ENCODE measurements at places on chromosomes 11 and 22.

- DNase-seq = no peak
Observed at GRCh38 chr11:102879801-102880200, 5.0 kb upstream of the MMP12 start.

- DNase-seq = no peak
Observed at GRCh38 chr22:33044112-33044511, 14.1 kb downstream of the SYN3 start.

DNA sequence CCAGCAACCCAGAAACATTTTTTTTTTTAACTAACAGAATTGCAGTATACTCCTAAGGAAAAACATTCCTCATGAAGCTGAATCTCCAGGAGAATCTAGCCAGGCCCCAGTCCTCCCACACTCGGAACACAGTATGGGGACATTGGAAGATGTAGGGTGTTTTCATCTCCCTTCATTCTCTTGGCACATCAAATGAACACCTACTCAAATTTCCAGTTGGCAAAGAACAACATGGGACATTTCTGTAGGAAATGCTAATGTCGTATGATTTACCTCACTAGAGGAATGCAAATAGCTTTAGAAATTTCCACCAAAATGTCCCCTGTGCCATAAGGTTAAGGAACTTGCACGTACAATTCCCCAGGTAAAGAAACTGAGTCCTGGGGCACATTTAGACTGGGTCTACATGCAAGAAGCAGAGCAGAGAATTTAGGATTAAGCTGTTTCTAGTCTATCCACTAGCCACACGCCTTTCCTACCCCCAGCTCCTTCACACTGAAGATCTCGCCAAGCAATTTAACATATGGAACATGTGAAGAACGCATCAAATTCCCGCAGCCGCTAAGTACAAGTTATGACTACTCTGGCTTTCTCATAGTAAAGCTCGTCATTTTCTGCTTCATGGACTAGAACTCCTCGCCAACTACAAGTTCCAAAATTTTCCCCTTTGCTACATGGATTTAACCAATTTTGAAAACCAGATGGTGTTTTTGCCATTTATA lies 2.9 kb upstream of the CADM1 start:
- DNase-seq = no peak

DNA sequence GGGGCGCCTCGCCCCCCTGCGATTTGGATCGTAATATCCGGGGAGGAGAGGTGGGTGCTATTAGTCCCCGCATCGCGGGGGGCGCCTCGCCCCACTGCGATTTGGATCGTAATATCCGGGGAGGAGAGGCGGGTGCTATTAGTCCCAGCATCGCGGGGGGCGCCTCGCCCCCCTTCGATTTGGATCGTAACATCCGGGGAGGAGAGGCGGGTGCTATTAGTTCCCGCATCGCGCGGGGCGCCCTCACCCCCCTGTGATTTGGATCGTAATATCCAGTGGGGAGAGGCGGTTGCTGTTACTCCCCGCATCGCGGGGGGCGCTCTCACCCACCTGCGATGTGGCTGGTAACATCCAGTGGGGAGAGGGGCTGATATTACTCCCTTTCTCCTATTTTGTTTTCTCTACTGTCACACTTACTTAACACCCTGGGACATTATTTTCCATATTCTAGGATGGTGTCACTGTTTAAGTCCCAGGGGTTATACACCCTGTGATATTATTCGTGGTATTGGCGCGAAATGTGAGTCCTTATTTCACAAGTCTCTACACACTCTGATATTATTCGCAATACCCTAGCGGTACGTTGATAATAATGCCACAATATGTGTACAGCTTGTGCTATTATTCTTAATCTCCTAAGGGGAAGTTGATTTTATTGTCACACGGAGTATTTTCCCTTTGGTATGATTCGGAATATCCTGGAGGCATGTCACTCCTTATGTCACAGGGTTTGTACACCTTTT lies 57.8 kb upstream of the ALDH3B2 start:
- no peak for DNase-seq

DNA sequence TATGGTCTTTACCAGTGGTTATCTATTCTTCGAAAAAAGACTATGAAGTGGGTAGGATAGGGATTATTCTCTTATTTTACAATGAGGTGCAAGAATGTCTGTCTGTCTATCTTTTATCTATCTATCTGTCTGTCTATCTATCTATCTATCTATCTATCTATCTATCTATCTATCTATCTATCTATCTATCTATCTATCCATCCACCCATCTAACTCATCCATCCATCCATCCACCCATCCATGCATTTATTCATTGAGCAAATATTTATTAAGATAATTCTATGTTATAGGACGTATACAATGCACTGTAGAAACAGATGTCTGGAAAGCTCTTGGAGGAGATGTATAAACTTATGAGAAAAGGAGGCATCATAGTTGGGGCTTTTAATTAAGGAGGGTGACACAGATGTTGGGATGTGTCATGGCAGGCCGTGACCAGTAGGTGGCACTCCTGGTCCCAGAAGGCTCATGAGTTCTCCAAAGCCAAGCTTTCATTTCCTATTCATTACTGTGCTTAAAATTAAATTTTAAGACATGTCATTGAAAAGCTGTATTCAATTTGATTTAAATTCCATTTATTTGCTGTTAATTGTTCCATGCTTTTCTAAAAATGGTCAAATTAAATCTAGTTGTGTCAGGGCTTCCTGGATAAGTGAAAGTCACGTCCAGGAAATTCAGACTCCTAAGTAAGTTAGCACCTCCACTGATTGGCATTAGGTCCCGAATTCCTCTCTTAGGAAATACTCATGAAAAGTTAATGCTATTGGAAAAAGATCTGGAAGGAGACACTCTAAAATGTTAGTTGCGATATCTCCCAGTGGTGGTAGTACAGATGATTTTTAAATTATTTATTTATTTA lies 19.0 kb upstream of the E2F8 start:
- peak; percentile 47 for DNase-seq

DNA sequence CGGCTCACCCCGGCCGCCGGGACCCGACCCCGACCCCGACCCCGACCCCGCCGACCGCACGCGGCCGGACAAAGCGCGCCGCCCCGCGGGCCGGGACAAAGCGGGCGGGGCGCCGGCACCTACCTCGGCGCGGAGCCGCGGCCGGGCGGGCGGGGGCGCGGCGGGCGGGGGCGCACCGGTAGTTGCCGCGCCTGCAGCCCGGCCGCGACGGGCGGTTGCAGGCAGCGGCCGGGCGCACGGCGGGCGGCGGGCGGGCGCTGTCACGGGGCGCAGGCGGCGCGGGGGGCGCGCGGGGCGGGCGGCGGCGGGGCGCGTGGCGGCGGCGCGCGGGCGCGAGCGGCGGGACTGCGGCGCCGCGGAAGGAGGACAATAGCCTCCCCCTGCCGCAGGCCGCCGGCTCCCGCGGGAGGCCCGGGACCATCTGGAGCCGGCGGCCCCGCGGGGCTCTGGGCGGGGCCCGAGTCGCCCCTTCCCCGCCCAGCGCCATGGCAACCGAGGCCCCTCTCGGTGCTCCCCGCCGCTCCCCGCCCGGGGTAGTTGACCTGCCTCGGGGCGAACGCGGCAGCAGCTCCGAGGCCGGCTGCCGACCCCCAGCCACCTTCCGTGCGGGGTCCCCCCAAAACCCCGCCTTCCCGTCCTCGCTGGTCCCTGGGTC lies 851 bp downstream of the SPTBN2 start:
- DNase-seq = no peak

DNA sequence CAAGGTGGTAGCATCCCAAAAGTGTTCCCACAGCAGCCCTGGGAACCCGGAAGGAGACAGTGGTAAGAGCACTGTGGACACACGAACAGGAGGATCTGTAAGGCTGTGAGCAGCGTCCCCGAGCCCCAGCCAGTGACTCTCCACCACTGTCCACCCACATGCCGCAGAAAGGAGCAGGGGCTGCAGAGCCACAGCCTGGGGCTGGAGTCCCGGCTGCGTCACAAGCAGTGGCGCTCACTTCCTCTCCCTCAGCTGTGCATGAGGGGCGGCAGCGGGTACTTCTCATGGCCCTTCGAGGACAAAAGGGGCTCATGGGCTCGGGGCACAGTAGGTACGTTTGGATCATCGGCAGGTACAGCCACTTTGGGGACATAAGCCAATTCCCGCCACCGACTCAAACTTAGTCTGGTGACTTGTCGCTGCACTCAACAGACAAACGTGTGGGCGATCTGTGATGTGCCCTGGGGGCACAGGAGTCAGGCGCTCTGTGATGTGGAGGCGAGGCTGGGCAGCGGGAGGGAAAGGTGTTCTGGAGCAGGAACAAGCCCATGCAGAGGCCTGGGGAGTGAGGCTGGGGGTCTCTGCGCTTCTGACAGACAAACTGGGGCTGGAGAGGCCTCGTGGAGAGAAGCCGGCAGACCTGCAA lies 68.5 kb downstream of the SCUBE1 start:
- no peak for DNase-seq

DNA sequence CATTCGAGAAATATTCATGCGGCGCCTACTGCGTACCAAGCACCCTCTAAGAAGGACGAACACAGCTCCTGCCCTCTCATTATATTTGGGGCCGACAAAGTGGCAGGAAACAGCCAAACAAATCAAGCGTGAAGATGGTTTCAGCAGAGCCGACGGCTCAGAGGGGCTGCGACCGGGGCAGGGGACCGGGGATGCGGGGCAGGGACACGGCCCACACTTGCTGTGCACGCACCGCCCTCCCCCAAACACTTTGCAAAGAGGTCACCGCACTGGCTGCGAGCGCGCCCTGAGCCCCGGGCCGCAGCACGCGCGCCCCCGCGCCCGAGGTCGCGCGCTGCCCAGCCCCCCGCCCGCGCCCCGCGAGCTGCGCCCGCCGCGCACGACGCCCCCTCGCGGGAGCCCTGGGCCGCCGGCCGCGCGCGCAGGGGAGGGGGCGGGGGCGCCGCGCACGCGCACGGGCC lies 255 bp upstream of the SYNGR1 start:
- DNase-seq = no peak
